ENCODE measurements at places on chromosomes 12 and 14.
A peak's percentile ranks its signal among the peaks of the same experiment; 100 is the strongest.

GRCh38 chr14:90678420-90678819, 137.8 kb downstream of the TTC7B start:
- DNase-seq: no peak

DNA sequence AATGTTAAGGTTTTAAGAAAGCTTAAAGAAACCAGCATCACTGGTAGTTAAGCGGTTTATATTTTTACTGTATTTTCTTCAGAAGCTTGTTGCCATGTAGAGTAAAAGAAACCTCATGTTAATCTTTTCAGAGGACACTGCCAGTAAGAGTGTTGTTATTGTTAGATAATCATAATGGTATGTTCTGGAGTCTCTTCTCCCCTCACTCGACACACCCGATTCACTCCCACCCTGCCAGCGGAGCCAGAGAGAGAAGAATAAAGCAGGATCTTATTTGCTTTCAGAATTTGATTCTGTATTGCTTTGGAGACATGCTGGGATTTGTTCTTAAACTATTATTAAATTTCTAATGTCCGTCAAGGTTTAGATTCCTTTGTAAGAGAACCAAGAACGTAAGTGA, 113.7 kb downstream of the SAMD4A start:
- DNase-seq: no peak

- peak; percentile 44 for DNase-seq
Measured at GRCh38 chr14:38209572-38210557, 2.2 kb downstream of the SSTR1 start.

GRCh38 chr14:58724702-58725101, 86.9 kb downstream of the DACT1 start:
- DNase-seq: no peak

DNA sequence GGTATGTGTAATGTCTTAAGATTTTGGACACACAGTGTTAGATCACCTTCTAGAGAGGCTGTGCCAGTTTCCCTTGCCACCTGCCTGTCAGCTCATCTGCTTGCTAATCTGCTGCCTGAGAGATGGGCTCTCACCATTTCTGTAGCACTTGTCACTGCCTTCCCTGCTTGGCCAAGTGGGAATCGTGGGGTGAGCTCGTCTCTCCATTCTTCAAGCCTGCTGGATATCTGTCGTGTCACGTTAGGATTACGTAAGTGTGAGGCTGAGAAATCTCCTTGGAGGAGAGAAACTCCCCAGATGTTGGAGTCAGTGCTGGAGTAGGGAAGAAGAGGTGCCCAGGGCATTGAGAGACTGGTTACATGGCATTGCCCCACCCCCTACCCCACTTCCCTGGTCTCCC, 8.6 kb upstream of the RPH3A start:
- no peak for DNase-seq

GRCh38 chr12:67911275-67911600, 78.0 kb upstream of the IFNG-AS1 start:
- DNase-seq: no peak

DNA sequence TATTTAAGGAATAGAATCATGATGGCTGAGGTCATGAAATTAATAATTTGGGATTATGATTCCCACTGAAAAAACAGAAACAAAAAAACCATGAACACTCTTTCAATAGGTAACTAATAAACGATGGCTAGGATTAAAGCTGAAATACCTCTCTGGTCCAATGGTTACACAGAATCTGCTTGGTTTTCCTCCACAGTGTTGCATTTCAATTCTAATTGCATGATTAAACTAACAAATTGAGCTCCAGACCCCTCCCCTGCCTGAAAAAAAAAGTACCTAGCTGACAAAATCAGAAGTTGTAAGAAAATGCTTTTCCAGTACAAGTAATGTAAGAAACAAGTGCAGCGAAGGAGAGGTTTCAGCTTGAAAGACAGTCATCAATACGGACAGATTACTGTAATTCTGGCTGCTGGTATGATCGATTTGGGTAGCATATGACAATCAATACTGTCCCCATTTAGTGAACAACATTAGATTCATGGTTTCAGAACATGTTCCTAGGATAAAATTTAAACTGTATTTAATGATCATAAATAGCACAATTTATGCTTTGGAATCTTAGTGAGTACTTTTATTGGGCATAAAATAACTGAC, 32.0 kb downstream of the INSM2 start:
- DNase-seq: no peak

- DNase-seq: no peak
Measured at GRCh38 chr14:47365233-47365632, 310.2 kb downstream of the MDGA2 start.

- DNase-seq: no peak
Measured at GRCh38 chr12:102888511-102888910, 28.5 kb downstream of the PAH start.

DNA sequence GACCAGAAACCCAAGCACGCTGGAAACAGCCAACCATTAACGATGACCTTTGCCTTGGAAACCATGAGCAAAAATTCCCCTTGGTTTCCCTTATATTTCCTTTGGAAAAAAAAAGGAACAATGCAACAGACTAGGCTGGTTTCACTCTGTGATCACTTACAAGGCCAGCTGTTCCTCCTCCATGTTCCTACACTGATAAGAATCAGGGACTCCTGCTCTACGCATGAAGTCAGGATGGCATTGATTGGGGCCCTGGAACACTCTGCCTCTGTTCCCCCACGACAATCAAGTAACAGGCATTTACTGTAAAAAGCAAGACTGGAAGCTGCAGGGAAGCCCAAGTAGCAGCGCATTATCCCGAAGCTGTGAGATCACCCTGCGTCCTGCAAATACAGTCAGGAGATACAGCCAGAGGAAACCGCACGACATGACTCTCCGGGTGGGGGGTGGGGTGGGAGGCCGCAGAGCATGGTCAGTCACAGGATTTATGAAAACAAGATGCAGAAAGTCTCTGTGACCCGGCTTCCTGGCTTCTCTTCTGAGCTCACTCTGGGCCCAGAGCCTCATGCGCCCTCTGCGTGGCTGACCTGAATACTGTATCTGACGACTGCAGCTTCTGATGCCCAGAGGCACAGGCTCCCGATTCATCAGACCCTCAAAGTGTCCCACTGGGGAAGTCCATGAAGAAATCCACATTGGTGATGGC, 31.1 kb downstream of the SSH1 start:
- peak; percentile 48 for DNase-seq

- no peak for DNase-seq
Measured at GRCh38 chr12:130968611-130969010, 14.9 kb downstream of the ADGRD1 start.

GRCh38 chr12:6684609-6685008, 4.6 kb downstream of the ZNF384 start:
- peak; percentile 34 for DNase-seq

GRCh38 chr14:66395300-66395699, 90.9 kb upstream of the CCDC196 start:
- no peak for DNase-seq

- DNase-seq: no peak
Measured at GRCh38 chr12:85155791-85156190, 119.6 kb downstream of the LRRIQ1 start.

Measured in small intestine (tissue), 16 donors.